HFF-Myc (cell line): ENCODE measurements at places on chromosomes 5 and 9.

- no peak for DNase-seq
Measured at GRCh38 chr5:154543380-154543779, 65.4 kb upstream of the HAND1 start.

DNA sequence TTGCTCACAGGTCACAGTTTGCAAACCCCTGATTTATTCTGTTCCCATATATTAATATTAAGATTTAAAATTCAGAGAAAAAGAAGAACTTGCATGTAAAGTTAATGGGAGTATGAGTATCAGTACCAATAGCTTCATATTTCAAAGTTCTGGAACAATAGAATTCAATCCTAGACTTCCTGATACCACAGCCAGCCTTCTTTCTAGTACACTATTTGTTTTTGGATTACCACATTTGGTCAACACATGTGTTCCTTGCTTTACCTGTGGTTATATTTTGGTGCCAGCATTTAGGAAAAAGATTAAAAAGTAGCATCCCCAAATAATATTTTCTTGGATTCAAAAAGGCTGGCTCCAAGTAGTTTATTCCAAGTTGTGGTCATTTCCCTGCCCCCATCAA is 49.5 kb downstream of the SPINK5 start:
- DNase-seq, result no peak

GRCh38 chr5:154631141-154631540 is 124.0 kb upstream of the LARP1 start:
- DNase-seq, result no peak

DNA sequence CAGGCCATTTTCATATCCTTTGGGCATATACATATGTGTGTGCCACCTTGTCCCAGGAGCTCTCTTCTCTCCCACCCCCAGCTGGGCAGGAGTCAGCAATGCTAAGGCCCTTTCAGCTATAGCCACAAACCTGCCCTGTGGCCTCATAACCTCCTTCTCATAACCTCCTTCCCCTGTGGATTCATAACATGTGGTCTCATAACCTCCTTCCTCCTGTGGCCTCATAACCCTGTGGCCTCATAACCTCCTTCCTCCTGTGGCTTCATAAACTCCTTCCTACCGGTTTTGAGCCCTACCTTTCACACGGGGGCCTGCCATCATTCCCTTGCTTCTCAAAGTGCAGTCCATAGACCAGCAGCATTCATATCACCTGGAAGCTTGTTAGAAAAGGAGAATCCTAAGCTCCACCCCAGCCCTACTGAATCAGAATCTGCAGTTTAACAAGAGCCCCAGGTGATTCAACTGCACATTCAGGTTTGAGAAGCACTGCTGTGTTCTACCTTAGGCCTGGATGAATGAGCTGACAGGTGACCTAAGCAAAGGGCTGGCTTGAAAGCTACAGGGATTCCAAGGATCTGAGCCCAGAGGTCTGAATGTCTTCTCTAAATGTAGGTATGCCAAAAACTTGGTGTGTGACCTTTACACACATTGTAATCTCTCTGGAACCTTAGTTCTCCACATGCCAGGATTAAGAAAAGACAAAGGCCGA is 41.9 kb upstream of the PLPP6 start:
- no peak for DNase-seq

GRCh38 chr5:54792611-54793404 is 192.6 kb downstream of the ESM1 start:
- no peak for DNase-seq

GRCh38 chr5:97089149-97089801 is 53.1 kb downstream of the LIX1 start:
- no peak for DNase-seq

DNA sequence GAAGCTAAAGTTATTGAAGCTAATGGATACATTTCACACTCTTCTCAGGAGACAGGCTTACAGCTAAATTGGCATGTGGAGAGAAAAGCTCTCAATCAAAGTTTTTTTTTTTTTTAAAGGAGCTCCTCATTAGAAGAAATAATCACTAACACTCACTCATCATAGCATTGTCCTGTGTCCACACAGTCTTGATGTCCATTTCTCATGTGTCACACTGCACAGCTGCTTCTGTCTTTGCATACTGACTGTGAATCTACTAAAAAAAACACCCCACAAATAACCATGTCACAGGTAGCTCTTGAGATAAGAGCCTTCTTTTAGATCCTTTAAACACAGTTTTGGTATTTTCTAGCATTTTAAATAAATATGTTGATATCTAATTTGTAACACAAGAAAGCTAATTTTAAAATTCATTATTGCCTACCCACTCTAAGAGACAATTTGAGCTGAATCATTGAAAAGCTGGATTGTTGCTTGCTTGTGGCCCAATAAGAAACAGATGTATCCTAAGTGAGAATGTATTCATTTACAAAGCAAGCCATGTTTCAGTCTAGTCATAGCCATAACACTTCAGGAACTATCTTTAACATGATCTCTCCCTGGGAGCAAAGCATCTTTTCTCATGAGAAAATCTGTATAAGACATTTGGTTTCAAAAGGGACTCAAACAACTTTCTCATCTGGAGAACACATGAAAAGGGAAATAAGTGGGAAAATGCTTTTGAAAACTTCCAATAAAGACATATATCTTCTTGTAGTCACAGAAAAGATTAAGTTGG is 48.1 kb upstream of the PCSK1 start:
- peak; percentile 30 for DNase-seq

GRCh38 chr5:80998590-80998979 is 38.4 kb downstream of the RASGRF2 start:
- DNase-seq, result no peak

DNA sequence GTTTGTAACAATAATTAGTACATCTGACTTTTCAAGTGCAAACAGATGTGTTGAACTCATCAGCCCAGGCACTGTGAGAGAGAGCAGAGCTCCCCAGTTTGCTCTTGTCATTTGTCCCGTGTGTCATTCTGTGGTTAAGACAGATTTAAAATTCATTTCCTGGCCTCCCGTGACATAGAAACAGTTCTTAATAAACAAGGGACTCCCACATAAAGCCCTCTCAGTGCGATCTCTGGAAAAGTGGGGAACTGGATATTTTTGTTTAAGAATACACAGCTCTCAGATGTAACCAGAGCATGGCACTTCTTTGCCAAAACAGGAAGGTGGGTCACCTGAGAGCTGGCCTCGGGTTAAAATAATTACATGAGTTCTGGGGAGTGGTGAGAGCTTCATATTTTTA is 58.6 kb downstream of the PRKACG start:
- no peak for DNase-seq

GRCh38 chr9:81619353-81620001 is 69.9 kb downstream of the TLE1 start:
- peak; percentile 81 for DNase-seq

- DNase-seq, result no peak
Measured at GRCh38 chr5:134427540-134428041, 15.9 kb upstream of the CDKN2AIPNL start.

- no peak for DNase-seq
Measured at GRCh38 chr5:32827981-32828380, 116.9 kb downstream of the NPR3 start.

GRCh38 chr5:157222506-157223230 is 42.0 kb downstream of the ITK start:
- DNase-seq, result no peak

GRCh38 chr5:60943624-60944023 is 1.2 kb downstream of the ERCC8 start:
- no peak for DNase-seq

- DNase-seq, result no peak
Measured at GRCh38 chr5:137894586-137894985, 5.3 kb downstream of the PKD2L2 start.

DNA sequence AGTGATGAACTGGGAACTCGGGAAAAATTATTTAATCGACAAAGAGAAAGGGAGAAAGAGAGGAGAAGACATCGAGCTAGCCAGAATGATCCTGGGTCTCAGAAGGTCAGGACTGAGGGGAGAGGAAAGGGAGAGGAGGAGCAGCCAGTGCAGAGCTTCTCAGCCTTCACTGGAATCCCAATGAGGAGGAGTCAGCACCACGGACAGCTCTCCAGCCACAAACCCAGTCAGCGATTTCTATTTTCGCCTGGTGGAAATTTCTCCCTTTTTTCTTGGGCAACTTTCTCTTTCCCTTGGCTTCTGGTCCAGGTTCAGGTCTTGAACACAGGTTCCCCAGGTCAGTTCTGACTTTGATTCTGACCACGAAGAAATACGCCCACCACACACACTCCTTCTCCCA is 1.6 kb upstream of the BRINP1 start:
- DNase-seq, result peak; percentile 2

DNA sequence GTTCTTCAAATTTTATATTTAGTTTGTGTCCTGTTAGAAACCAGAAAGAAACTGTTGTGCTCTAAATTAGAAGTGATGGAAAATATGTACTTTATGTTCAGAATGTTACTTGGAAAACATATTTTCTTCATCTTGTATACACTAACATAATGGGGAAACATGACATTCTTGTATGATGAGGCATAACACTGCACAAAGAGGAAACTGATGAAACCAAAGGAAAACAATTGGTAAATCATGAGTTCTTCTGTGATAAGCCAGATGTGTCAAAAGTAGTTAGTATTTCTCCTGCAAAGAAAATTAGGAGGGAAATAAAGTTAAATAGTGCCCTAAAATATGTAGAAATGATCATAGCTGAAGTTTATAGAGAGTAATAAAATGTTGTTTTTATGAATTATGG is 111.1 kb upstream of the FBN2 start:
- no peak for DNase-seq

- DNase-seq, result no peak
Measured at GRCh38 chr5:87787086-87787485, 374.4 kb upstream of the CCNH start.

- no peak for DNase-seq
Measured at GRCh38 chr5:178403351-178403750, 170.7 kb upstream of the PHYKPL start.
